HEK293T (cell line): ENCODE measurements at places on chromosomes 4 and X.

DNA sequence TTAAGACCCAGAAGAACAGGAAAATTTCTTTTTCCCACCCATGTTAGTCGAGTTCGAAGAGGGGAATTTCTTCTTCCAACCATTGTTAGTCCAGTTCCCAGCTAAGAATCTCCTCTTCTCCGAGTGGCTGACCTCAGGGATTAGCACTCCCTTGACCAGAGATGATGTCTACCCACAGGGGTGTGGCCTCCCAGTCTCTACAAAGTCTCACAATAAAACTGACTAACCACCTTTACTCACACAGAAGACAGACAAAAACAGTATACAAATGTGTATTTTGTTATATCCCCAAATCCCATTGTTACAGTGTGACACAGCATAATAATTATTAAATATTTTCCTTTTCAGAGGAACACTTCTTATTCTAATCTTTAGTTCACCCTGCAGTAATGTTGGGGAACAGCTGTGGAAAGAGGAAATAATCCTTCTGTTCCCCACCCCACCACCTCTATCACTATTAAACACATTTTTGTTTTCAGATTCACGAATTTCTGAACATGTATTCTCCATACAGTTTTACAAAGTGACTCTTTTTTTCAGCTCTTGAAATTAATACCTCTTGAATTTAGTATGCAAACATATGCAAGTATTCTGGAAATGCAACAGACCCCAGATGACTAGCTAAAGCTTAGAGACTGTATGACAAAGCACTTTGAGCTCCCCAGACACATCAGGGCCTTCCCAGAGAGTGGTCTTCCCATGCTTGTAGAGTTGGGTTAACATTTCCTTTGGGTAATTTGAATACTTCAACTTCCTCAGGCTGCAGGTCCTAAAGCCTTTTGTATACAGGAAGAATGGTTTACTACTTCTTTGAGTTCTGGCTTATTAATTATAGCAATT is 62.5 kb upstream of the NFKB1 start:
- no peak for DNase-seq

DNA sequence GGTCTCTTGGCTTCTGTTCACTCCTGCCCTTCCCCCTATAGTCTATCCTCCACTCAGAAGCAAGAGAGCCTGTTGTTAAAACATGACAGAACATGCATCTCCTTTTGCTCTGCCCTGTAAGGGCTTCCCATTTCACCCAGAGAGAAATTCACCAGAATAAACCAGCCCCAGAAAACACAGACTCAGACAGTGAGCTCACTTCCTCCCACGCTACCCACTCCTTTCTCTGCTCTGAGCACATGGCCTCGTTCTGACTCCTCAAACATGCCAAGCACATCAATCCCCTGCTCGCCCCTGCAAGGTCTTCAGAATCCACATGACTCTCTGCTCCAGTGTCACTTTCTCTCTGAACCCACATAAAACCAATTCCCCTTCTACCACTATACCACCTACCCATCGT is 50.4 kb downstream of the MID1 start:
- DNase-seq, result no peak

DNA sequence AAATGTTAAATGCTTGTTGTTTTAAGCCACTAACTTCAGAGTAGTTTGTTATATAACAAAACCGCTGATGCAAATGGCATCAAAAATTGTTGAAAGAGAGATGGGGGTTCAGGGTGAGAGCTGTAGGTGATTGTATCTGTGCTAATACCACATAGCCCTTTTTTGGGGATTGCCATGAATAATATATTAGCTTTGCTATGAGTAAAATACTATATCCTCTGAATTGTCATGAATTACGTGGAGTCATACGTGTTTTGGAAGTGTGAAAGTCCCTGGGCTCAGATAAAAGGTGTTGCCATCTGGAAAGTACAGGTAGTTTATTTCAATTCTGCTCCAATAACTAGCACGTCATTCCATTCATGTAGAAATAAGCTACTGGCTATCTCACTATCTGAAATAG is 30.6 kb downstream of the DYNLT3 start:
- DNase-seq, result no peak

GRCh38 chr4:17260166-17260907 is 251.6 kb downstream of the QDPR start:
- DNase-seq, result no peak

- DNase-seq, result no peak
These were observed 47.8 kb downstream of the CLCN3 start for GRCh38 chr4:169668069-169668721.

DNA sequence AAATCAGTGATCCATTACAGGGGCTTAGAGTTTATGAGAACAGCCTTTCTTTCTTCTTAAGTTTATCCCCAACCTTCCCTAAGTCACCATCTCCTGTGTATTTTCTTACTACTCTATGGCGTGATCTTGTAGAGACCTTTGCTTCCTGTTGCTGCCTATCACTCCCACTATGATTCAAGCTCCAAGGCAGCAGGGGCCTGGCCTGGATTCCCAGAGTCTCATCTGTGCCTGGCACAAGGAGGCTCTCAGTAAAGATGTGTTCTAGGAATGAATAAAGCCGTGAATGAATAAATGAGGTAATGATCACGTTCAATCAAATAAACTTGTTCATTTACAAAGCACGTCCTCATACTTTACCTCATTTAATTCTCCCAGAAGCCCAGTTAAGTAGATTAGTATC is 45.4 kb downstream of the CC2D2A start:
- DNase-seq, result no peak

DNA sequence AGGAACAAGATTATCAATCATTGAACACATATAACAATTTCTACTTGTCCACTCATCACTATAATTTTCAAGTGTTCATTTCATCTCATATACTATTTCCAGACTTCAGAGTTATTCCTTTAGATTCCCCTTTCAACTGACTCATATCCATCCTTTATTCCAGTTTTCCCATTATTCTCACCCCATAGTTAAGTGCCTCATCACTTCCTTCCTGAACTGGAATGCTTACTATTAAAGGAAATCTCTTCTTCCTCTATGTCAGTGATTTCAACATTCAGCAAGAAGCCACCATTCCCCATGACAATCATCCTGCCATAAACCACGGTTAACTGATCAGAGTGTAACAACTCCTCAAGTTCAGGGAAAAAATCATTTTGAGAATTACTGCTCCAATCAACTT is 198.9 kb downstream of the FBXO8 start:
- no peak for DNase-seq

DNA sequence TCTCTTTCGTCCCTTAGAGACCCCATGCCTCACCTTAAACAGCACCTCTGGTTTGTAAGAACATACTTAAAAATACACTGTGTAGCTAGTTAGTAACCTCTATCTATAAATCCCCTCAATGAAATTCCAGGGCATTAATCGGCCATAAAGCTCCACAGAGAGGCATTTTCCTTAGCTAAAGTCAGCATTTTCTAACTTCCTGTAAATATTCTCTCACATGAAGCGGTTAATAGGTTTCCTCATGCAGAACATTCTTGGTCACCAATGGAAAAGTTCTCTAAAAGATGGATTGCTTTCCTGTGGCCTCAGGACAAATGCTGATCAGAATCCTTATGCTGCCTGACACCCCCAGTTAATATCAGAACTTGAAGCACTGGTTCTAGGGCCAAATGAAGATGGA is 248.6 kb upstream of the BOD1L1 start:
- DNase-seq, result no peak

GRCh38 chrX:40109288-40110008 is 11.7 kb upstream of the BCOR start:
- peak; percentile 50 for DNase-seq

- peak; percentile 54 for DNase-seq
These were observed 219.6 kb downstream of the PTTG2 start for GRCh38 chr4:38179690-38180377.

GRCh38 chr4:154714339-154715040 is 29.3 kb upstream of the LRAT start:
- DNase-seq, result peak; percentile 12

- no peak for DNase-seq
These were observed 240.1 kb downstream of the OPHN1 start for GRCh38 chrX:68193234-68193633.

DNA sequence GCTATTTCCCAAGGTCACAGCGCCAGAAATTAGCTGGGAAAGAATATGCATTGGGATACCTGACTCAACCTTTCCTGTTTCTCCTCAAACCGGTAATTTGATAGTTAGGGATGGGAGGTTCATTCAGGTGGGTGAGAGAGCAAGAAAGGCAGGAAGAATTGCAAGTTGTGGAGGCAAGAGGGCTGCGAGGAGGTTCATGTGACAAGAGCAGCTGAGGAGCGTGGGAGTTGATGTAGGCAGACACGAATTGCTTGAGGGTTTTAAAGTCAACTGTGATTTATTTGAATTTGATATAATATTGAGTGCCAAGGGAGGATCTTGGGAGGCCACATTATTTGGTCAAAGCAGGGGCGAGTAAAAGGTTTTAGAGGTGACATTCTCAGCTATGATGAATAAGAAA is 329.0 kb downstream of the STIM2 start:
- no peak for DNase-seq

DNA sequence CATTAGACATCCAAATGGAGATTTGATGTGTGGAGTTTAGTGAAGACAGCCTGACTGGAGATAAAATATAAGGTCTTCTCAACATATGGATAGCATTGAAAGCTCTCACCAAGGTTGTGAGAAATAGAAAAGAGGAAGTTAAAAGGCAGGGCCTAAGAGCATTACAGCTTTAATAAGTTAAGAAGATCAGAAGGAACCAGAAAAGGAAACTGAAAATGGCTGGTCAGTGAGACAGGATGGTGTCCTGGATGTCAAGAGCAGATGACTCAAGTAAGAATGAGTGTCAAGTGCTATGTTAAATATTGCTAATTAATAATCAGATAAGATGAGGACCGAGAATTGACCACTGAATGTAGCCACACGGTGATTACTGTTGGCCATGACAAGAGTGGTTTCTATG is 642.9 kb downstream of the STPG2 start:
- no peak for DNase-seq

DNA sequence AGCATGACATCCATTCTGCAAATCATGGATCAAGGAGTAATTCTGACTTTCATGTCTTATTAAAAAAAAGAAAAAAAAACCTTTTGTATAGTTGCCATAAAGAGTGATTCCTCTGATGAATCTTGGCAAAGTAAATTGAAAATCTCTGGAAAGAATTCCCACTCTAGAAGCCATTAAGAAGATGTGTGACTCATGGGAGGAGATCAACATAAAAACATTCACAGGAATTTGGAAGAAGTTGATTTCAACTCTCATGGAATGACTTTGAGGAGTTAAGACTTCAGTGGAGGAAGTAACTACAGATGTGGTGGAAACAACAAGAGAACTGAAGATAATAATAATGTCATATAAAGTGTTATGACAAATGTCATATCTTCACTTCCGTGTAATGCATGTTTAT is 204.2 kb downstream of the PABPC4L start:
- no peak for DNase-seq

DNA sequence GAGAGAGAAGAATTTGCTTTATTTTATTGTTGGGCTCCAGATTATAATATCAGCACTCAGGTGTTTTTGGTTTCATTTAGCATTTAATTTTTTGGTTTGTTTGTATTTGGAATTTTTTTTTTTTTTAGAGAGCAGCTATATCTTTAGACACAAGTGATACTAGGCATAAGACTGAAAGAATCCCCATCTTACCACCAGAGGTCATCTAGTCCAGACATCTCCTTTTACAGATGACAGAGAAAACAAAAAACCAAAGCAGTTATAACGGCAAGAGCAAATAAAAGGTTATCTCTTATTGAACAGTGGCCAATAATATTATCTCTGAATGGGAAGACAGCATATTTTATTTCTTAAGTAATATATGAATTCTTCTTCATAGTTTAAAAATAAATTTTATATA is 22.8 kb downstream of the USP38 start:
- no peak for DNase-seq

GRCh38 chrX:109614951-109615350 is 10.0 kb downstream of the KCNE5 start:
- no peak for DNase-seq

DNA sequence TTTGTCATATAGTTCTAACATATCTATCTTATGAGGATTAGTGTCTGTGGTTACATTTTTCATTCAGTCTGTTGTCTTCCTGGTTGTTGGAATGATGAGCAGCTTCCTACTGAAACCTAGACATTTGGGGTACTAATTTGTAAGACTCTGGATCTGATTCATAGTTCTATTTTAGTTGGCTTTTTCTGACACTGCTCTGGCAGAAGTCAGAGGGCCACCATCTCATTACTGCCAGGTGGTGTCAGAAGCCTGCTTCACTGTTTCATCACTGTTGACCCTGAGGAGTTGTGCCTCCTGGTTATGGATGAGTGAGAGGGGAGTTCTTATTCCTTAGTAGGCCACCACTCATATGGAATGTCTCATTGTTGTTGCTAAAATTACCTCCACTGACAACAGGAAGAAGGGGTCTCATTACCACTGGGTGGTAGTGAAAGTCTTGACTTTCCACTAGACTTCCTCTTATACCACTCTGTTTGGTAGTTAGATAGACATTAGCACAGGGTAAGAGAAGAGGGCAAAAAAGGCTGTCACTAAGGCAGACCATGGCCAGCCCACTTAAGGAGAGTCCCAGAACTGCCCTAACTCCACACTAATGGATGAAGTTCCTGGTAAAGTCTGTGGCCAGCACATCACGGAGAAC is 395.2 kb downstream of the SPOCK3 start:
- DNase-seq, result no peak

DNA sequence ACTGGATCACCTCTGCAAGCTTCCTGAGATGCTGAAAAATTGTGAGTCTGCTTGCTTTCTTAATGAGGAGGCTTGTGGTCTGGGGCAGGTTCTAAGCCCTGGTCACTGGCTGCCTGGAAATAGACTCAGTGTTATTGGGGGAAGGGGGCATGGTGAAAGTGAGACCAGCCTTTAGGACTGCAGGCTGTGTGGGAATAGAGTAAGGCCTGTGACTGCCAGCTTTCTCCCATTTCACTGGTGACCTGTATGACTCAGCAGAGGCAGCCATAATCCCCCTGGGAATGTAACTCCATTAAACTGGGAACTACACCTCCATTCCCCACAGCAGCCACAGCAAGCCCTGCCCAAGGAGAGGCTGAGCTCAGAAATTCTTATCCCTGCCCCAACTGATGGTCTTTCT is 55.9 kb upstream of the IL15 start:
- no peak for DNase-seq

- DNase-seq, result peak; percentile 18
These were observed 1.1 kb downstream of the RNF150 start for GRCh38 chr4:141132072-141132708.

- no peak for DNase-seq
These were observed 185.5 kb upstream of the CPEB2 start for GRCh38 chr4:14816623-14817261.

DNA sequence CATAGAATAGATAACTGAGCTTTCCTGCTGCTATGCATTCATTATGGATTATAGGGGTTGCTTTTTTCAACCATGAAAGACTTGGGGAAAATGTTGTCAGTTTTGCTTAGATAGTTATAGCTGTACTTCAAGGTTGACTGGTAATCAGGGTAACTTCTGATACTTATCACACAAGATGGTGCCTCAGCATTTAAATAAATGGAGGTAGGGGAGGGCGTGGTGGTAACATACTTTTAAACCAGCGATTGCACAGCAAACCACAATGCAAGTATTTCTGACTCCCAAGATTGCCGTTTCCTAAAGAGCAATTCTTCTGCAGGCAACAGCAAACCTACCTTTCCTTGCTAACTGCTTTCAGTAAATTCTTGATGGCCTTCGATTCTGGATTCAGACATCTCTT is 1.3 kb downstream of the CXCL10 start:
- no peak for DNase-seq
